CD4-positive, alpha-beta T cell treated with Interleukin-15 for 4 hours (primary cell): ENCODE measurements at places on chromosomes 1 and 21.

- no peak for DNase-seq
Observed at GRCh38 chr1:78373676-78374075, 117.1 kb upstream of the PTGFR start.

DNA sequence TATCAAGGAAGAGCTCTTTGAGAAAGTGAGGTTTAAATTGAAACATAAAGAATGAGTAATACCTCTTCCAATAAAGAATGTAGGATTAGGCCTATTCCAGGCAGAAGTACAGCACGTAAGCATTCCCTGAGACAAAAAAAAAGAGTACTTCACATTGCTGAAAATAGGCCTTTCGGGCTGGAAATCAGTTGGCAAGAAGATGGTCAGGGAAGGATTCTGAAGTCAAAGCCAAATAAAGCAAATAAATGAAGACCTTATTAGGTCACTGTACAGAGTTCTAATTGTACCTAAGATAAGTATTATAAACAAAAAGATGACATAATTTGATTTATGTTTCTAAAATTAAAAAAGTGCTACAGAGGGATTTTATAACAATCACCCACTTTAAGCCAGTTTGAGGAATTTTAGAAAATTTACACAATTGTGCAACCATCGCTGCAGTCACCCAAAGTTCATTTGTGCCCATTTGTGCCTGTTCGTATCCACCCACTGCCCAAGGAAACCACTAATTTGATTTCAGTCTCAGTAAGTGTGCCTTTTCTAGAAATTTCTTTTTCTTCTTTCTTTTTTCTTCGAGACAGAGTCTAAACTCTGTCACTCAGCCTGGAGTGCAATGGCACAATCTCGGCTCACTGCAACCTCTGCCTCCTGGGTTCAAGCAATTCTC, 58.6 kb downstream of the FMO4 start:
- no peak for DNase-seq

GRCh38 chr1:112714313-112715263, 544 bp downstream of the PPM1J start:
- DNase-seq, result no peak

GRCh38 chr1:78884685-78885452, 121.7 kb downstream of the ADGRL4 start:
- DNase-seq, result no peak

DNA sequence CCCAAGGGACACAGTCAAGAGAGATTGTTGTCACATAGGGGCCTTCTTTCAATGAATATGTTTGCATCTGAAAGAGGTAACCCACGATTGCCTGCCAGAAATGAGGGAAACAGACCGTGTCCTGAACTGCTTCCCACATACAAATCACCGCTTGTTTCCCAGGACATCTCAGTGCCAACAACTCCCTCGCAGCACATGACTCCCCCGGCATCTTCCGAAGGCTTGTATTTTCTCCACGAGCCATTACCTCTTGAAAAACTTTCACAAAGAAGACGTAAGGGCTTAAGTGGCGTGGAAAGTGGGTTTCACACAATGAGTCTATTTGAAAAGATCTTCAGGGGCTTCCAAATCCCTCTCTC, 31.6 kb upstream of the PDE9A start:
- no peak for DNase-seq

DNA sequence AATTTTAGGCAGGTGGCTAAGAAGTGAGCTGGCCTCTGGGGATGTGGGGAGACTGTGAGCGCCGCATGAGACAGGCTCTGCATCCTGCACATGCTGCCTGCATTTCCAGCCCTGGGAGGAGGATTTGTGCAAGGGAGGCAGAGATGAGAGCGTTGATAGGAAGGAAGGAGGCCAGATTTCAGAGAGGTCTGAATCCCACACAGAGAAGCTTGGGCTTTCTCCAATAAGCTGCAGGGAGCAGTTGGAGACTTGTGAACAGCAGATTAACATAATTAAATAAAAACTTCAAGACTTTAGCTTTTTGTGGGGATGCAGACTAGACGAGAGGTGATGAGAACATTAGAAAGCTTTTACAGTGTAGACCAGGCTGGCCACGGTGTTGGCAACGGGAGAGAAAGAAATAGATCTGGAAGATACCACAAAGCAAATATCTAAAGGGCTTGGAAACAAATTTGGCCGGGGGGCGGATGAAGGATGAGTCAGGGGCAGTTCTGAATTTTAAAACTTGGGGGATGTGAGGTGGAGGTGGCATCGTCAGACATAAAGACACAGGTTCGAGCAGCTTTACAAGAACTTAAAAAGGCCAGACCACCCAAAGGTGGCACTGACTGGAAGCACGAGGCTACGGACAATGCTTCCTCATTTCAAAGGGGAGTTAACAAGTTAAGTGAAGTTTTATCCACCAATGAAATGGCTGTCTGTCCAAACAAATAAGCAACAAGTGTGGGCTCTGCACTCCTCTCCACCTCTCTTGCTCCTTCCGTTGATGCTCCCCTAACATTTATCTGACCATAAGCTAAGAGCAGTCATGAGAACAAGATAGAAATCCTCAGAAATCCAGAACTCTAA, 57.0 kb downstream of the HIVEP3 start:
- DNase-seq, result no peak

DNA sequence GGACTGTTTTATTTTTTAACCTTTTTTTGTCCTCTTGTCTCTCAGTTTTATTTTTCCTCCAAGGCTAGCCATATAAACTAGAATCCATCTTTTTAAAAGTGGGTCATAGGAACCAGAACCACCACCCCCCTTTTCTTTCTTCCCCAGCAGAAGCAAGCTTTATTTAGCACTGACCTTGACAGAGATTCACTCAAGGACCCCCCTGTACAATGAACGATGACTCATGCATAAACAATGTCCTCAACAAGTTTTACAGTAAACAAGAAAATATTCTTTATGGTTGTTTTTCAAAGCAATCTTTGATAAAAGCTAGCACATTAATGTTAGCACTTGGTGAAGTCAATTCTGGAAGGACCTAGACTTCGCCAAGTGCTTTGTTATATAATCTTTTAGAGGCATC, 14.1 kb downstream of the PKN2 start:
- DNase-seq, result no peak
